ENCODE measurements at places on chromosomes 2 and 18.

DNA sequence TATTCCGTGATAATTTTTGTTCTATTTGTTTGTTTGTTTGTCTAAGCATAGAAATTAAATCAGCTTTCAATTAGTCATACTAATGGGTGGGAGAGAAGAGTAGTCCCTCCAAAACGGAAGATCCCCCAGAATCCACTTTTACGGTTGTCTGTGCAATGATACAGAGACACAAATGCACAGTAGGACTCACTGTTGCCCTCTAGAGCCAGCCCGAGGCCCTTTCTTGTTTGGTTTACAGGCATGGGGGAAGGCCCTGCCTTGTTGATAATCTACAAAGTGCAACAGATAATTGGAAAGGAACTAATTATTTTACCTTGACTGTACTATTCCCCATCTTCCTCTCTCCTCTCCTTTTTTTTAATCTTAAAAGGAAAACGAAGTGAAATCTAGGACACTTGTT, 121.1 kb downstream of the ACOXL start:
- DNase-seq, result peak; percentile 50

GRCh38 chr18:2883076-2883735, 36.4 kb downstream of the EMILIN2 start:
- no peak for DNase-seq

- DNase-seq, result no peak
Measured at GRCh38 chr18:35407871-35408481, 30.8 kb upstream of the ZNF396 start.

DNA sequence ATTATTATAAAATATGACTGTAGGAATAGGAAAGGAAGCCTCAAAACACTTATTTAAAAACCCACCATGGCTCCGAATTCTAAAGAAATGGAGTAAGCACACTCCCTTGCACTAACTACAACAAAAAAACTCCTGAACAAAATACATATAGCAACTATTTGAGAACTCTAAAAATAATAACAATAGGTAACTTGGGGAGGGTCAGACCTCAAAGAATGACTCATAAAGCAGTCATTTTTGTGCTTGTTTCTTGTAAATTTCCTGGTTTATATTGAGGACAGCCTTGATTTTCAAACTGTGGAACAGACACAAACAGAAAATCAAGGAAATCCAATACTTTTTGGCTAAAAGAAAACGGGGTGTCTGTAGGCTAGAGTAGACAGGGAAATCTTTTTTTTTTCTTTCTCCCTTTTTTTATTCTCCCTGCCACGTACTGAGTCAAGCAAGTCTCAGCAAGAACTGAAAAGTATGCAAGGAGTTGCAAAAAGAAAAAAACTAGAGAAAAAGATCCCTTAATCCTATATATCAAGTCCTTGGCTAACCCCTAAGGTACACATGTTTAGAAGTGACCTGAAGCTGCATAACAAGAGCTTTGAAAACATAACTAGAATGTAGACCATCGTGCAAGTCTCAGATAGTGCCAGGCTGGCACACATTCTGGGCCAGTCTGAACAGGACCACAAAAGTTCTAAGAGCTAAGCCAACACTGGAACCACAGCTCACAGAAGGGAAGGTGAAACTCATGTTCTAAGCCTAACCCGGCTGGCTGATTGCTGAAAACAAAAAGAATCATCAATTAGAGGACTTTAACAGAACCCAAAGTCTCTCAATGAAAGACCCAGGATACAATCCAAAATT, 403.1 kb upstream of the LYPD1 start:
- DNase-seq, result no peak

GRCh38 chr2:46297546-46298271, 502 bp downstream of the EPAS1 start:
- DNase-seq, result peak; percentile 77

DNA sequence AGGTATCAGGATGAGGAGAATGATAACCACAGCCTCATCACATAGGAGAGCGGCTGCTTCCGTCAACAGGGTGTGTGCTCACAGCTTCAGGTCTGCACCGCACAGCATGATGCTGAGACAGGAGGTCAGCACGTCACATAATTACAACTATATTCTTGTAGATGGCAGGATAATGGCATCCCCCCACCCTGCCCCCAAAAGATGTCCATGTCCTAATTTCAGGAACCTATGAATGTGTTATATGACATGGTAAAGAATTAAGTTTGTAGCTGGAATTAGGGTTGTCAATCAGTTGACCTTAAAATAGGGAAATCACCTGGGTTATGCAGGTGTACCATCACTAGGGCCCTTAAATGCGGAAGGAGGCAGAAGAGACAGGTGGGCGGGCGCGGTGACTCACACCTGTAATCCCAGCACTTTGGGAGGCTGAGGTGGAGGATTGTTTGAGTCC, 73.9 kb downstream of the ARL4C start:
- peak; percentile 34 for DNase-seq

DNA sequence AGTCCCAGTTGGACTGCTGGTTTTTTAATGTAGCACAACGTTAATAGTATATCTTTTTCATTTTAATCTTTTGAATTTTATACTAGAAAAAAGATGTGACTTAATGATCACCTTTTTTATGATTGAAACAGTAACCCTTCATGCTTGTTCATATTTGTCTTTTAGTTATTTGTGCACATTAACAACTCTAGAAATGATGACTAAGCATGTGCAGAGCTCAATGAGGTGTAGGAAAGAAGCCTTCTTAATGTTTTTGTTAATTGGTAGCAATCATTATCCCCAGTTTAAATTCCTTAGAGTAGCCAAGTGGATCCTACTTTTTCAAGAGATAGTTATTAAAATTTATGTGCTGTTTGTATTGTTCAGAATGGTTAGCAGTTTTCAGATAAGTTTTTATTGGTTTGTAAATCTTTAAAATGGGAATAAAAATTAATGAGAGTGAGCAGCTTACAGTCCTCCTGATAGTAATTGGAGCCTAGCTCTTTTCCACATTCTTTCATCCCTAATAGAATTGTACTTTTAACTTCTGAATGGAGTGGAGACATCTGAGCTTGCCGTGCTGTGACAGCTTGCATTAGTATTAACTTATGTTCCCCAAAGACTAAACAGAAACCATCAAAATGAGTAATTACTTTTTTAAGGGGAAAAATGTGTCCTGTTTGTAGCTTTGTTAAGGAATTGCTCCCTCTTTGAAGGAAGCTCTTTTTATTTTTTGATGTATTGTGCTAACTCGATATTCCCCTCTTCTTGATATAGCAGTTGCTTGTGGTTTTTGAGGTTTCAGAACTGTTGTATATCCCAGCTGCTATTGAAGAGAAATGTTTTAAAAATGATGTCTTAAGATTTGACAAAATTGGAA, 17.3 kb downstream of the PIK3C3 start:
- no peak for DNase-seq

- DNase-seq, result no peak
Measured at GRCh38 chr2:236899950-236900640, 185.6 kb upstream of the COPS8 start.

DNA sequence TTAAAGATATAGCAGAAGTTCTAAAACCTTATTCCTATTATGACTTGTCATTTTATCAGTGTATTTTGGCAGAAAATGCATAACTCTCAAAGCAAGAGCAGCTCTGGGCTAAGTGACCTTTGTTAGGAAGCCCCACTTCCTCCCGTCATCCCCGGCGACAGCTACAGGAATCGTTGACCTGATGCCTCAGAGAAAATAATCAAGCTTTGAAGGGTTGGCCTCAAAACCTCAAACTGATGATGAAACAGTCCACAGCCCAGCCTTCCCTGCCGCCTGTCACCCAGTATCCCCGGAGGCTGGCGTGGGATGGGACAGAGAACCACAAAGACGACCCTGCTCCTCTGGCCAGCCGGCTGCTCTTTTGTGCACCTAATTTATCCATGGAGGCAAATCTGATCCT, 65.3 kb downstream of the KCNF1 start:
- DNase-seq, result no peak

DNA sequence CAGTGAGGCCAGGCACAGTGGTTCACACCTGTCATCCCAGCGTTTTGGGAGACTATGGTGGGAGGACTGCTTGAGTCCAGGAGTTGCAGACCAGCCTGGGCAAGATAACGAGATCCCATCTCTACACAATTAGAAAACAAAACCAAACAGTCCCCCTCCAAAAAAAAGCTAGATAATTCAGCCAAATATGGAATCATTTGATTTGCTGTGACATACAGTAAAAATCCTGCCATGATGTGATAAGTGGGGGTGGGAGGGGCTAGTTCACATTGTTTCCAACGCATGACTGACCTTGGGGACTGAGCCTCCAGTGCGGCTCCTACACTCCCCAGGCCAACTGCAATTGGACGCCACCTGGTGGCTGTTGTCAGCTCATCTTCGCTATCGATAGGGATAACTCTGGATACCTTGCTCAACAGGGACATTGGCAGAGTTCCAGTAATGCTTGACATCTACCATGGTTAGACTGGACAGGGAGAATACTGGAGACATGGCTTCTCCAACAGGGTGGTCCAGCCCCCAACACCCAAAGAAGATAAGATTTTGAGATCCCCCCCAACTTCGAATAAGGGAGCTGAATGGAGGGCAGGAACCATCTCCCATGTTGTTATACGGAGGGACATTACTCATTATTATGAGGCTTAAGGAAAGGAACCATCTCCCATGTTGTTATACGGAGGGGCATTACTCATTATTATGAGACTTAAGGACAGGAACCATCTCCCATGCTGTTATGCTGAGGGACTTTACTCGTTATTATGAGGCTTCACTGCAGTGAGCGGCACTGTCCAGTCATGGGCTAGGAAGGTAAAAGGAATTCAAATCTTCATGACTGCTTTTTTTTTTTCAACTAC, 135.9 kb downstream of the TGIF1 start:
- DNase-seq, result peak; percentile 56

- no peak for DNase-seq
Measured at GRCh38 chr2:164802095-164802707, 39.4 kb downstream of the COBLL1 start.

DNA sequence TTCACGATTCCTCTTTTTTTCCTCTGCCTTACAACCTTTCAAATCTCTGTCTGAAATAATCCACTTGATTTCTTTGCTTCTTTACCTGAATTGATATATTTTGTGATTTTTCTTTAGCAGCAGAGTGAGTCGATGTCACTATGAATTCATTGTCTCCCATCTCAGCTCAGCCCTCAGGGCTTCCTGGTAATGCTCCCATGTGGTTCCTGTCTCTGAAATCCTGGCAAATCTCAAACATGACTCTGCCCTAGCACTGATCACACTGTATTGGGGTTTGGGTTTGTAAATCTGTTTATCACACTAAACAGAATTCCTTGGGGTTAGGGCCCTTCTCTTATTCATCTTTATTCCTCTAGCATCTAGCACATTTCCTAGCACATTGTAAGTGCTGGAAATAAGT, 43.0 kb upstream of the MSTN start:
- no peak for DNase-seq

- no peak for DNase-seq
Measured at GRCh38 chr2:129236601-129237000, 742.9 kb upstream of the RAB6C start.

DNA sequence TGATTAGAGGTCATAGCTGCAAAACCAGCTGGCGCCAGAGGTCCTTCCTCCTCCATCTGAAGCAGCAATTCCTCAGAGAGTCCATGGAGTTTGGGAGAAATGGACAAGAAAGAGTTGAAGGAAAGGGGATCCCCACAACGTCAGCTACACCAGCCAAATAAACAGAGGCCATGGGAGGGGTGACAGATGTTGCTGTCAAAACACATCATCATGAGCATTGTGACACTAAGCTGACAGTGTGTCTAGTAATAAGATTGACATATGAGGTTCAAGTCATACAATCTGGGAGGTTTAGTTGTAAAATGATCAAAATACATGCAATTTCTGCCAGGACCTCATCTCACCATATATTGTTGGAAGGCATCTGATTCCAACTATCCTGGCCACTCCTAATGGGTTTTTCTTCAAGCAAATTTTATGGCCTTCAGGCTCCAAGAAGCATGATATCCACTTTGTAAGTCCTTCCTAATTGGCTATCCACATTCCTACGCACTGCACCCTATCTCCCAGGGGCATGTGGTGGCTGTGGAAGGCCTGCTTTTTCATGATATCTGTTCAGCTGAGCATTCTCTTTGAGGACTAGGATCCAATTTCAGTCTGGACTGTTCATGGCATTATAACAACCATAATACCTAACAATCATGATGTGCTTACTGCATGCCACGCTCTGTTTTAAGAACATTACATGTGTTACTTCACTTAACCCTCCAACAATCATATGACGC, 335.0 kb upstream of the ID2 start:
- no peak for DNase-seq

DNA sequence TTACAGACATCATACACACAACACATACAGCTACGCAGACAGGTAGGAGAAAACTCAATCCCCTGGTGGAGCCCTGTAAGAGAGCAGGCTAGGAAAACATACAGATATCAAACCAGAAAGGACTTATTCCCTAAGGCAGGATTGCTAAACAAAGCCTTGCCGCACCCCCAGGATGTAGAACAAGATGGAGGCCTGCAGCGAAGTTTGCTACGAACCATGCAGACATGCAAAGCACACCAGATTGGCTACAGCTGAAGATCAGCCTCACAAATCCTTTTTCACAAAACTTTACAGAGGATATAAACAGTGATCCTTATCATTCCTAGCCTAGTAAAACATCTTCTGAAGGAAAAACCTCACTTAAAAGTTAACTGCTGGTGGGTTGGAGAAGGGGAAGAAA, 28.3 kb downstream of the C18orf54 start:
- DNase-seq, result no peak

DNA sequence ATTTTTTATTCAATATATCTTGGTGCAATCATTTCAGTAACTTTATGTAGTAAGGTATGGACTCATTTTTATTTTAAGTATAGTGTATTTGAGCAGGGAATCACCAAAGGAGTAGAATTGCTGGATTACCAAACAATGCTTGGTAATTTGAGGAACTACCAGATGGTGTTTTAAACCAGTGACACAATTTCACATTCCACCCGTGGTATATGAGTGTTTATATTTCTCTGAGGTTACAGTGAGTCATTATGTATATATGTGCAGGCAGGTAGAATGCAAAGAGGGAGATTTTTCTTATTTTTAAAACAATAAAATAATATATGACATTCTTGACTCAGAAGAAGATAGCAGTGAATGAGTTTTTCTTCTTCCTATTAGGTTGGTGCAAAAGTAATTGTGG, 596.9 kb downstream of the DCC start:
- DNase-seq, result no peak

DNA sequence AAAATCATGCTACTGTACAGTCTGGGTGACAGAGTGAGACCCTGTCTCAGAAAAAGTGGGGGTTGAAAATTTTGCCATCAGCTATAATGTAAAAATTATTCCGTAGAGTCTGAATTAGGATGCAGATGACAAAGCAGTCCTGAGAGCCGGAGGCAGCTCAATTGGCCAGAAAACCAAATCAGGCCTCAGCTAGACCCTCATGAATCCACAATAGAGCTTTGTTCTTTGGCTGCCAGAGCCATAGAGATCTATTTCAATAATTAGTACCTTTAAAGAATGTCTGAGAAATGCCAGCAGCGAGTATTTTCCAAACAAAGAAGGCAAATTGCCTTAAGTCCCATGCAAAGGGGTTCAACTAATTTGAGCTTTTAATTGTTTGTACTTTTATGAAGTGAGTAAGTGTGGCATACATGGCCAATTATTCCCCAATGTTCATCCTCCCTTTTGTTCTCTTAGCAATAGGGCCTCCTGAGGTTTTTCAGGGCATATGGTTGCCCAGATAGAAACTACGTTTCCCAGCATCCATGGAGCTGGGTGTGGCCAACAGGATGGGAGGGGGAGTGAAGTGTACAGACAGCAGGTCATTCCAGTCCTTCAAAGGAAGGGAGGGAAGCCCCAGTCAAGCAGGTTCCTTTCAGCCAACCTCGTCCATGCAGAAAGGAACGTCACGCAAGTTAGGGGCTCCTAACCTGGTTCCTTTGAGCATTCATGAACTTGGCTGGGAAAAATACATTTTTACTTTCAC, 211.3 kb upstream of the APCDD1 start:
- DNase-seq, result no peak

- no peak for DNase-seq
Measured at GRCh38 chr2:191041418-191042161, 27.6 kb upstream of the STAT1 start.
